HFFc6 (cell line): ENCODE measurements at places on chromosomes 13 and 19. TPM values are rescaled to one million over a fixed set of nuclear protein-coding genes. Genes with fewer than 3 reads are reported as not detected.

- H3K4me3 ChIP-seq, result no peak overlapping the region
- peaks cover 35% of the 10 kb centered on the region for H3K36me3 ChIP-seq
- DNase-seq, result peak; percentile 37
- H3K4me1 ChIP-seq, result no peaks in the 10 kb centered on the region
- H3K27me3 ChIP-seq, result no peaks in the 10 kb centered on the region; the same call in 1 of the 2 replicates
Measured at GRCh38 chr19:58317476-58318072, 9.2 kb upstream of the ZSCAN22 start.

- peaks cover 18% of the 10 kb centered on the region for H3K4me1 ChIP-seq
- no peaks in the 10 kb centered on the region for H3K36me3 ChIP-seq
- H3K4me3 ChIP-seq, result peak overlapping the region; percentile 86
- H3K27ac ChIP-seq, result peak overlapping the region; percentile 70; the same call in 1 of the 2 replicates
- DNase-seq, result no peak
Measured at GRCh38 chr13:113123226-113124201, 915 bp downstream of the F10 start.

- no peaks in the 10 kb centered on the region for H3K4me1 ChIP-seq
- no peaks in the 10 kb centered on the region; the same call in 1 of the 2 replicates for H3K27me3 ChIP-seq
- no peak overlapping the region for H3K4me3 ChIP-seq
- no peak for DNase-seq
Measured at GRCh38 chr13:94087100-94087499, 392.4 kb downstream of the DCT start.

- H3K4me3 ChIP-seq, result peak overlapping the region; percentile 52
- peaks cover 39% of the 10 kb centered on the region for H3K4me1 ChIP-seq
- no peaks in the 10 kb centered on the region; the same call in 1 of the 2 replicates for H3K27me3 ChIP-seq
- DNase-seq, result peak; percentile 70
Measured at GRCh38 chr13:49071341-49071937, 95.7 kb downstream of the FNDC3A start.

DNA sequence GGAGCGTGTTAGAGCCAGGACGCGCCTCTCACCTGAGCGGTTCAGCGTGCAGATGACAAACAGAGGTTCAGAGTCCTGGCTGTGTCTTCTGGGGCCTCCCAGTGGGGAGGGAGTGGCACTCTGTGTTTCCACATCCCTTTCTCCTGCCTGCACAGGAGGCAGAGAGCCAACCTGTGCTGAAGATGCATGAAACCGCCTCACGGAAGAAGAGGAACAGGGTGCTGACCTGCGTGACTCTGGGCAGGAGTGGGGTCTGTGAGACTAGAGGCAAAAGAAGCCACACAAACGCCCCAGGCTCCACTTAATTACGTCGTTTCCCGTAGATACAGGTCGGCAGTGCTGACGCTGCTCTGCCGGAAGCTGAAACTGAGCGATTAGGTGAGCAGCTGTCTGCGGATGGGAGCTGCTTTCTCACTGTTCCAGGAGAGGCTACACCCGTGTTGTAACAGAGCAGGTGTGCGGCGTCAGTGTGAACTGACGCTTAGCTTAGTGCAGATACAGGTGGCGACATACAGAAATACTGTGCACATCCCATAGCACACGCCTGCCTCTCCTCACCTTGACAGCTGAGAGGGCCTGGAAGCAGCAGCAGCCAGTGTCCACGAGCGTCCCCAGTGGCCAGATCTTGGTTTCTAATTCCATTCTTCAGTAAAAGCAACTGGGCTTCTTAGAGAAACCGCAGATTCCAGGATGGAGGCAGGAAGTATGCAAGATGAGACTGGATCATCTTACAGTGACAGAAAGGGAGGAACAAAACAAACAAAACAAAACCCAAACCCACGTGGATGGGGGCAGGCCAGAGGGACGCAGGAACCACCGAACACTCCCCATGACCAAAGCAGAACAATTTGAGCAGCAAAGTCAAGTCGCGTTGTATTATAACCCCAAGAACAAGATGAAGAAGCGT lies 37.7 kb upstream of the MCF2L start:
- H3K36me3 ChIP-seq, result no peaks in the 10 kb centered on the region; the same call in 1 of the 2 replicates
- no peak overlapping the region for H3K27ac ChIP-seq
- H3K4me3 ChIP-seq, result no peak overlapping the region
- DNase-seq, result no peak

- peaks cover 25% of the 10 kb centered on the region for H3K27me3 ChIP-seq
- no peak overlapping the region for H3K4me3 ChIP-seq
- no peak for DNase-seq
Measured at GRCh38 chr19:35484252-35485036, 5.8 kb downstream of the KRTDAP start.

GRCh38 chr19:16338470-16339360 lies 14.1 kb downstream of the KLF2 start:
- H3K4me1 ChIP-seq, result peaks cover 64% of the 10 kb centered on the region
- H3K27me3 ChIP-seq, result no peaks in the 10 kb centered on the region; the same call in 1 of the 2 replicates
- peak; percentile 93 for DNase-seq
- H3K36me3 ChIP-seq, result no peaks in the 10 kb centered on the region
- H3K4me3 ChIP-seq, result peak overlapping the region; percentile 78

DNA sequence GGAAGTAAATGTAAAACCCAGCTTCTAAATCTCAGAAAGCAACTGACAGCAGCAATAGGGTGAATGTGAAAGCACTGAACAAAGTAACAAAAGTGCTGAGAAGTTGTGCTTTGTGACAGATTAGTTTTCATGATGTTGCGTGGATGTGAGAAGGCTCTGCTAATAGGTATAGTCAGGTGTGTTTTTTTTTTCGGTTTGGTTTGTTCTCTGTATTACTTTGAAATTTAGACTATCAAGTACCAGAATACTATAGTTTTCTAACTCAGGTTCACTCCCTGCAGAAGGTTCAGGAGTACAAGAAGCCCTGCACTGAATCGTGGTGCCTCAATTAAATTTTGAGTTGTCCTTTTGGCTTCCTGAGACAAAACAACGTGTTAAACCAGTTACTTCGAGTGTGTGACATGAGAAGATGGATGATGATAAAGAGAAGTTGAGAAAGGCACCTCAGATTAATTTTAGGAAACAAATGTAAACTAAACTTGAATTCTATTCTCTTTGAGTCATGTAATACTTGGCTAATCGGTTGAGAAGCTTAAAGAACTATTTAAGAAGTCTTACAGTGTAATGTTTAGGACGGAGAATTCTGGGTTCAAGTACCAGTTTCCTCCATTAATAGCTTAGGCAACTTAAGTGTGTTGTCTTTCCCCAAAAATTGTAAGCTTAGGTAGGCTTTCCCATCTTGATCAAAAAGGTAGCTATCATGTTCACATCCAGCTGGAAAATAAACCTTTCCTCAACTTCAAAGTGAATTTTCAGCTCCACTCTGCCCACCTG lies 10.3 kb downstream of the MIR17HG start:
- H3K27ac ChIP-seq, result no peak overlapping the region
- no peak for DNase-seq
- peaks cover 28% of the 10 kb centered on the region for H3K36me3 ChIP-seq
- H3K27me3 ChIP-seq, result no peaks in the 10 kb centered on the region; the same call in 1 of the 2 replicates
- no peak overlapping the region for H3K4me3 ChIP-seq

GRCh38 chr19:32224371-32225244 lies 120.8 kb upstream of the ZNF507 start:
- DNase-seq, result peak; percentile 3
- peaks cover 4% of the 10 kb centered on the region for H3K27me3 ChIP-seq
- no peaks in the 10 kb centered on the region for H3K36me3 ChIP-seq
- peak overlapping the region; percentile 62 for H3K4me3 ChIP-seq
- H3K27ac ChIP-seq, result no peak overlapping the region

GRCh38 chr13:19810151-19810550 lies 27.4 kb upstream of the PSPC1 start:
- no peak overlapping the region for H3K27ac ChIP-seq
- peaks cover 12% of the 10 kb centered on the region; the same call in 1 of the 2 replicates for H3K4me1 ChIP-seq
- peaks cover 4% of the 10 kb centered on the region; the same call in 1 of the 2 replicates for H3K36me3 ChIP-seq
- no peaks in the 10 kb centered on the region; the same call in 1 of the 2 replicates for H3K27me3 ChIP-seq
- no peak for DNase-seq

- no peak for DNase-seq
- H3K4me1 ChIP-seq, result no peaks in the 10 kb centered on the region
- no peaks in the 10 kb centered on the region; the same call in 1 of the 2 replicates for H3K27me3 ChIP-seq
- no peak overlapping the region for H3K27ac ChIP-seq
- peaks cover 14% of the 10 kb centered on the region for H3K36me3 ChIP-seq
- no peak overlapping the region for H3K4me3 ChIP-seq
Measured at GRCh38 chr19:38201731-38202130, 22.3 kb downstream of the DPF1 start.

DNA sequence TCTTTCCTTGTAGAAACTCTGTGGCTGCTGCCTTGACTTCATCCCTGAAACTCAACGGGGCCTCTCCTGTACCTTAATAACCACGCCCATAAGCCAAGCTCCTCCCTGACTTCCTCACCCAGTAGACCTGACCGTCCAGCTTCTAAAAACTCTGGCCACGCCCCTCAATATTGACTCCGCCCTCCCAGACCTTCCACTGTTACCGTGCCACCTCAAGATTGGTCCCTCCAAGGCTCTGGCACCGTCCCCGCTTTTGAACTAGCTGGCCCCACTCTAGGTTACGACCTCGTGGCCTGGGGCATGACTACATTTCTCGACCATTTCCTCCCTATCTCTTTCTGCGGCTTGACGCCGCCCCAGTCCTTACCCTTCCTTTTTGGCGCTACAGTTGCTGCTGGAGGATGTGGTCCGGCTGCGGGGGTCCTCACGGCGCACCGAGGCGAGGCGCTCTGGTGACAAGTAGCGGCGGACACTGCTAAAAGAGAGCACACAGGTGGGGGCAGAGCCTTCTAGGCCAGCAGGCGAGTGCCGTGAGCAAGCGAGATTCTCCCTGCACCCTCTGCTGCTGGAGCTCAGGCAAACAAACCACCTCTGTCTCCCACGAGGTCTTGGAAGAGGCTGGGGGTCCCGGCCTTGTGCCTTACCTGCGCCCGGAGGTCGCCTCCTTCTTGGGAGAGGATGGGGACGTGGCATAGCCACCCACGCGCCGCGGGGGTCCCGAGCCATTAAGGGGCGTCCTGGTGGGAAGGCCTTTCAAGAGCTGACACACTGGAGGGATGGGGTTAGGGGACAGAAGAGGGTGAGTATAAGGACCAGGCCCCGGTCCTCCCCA lies 2.3 kb upstream of the EML2 start:
- peaks cover 18% of the 10 kb centered on the region for H3K36me3 ChIP-seq
- H3K4me3 ChIP-seq, result peak overlapping the region; percentile 88
- peak overlapping the region; percentile 96 for H3K27ac ChIP-seq
- H3K27me3 ChIP-seq, result peaks cover 2% of the 10 kb centered on the region
- peak; percentile 83 for DNase-seq

DNA sequence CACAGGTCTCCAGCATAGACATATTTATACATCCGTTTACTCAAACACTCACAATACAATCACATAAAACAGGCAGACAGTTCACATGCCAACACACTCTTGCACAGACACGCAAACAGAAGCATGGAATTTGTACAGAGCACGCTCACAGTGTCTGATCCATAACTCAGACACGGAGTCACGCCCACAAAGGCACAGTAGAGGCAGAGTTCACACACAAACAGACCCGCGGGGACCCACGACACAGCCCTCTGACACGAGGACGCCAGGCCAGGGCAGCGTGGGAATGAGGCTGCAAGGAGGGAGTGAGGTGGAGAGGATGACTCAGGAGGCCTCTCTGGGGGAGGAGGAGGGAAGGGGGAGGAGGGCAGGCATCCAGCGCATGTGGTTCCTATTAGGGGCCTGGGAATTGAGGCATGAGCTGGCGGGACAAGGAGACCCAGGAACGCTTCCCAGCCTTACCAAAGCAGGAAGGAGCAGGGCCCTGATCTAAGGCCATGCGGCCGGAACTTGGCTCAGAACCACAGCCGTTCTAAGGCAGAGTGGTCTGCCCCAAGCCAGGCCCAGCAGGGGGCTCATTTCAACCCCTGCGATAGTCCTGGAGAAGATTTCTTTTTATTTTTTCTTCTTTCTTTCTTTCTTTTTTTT lies 9.1 kb upstream of the OLFM2 start:
- H3K27ac ChIP-seq, result peak overlapping the region; percentile 98
- H3K27me3 ChIP-seq, result peaks cover 7% of the 10 kb centered on the region
- peak overlapping the region; percentile 68 for H3K4me3 ChIP-seq
- DNase-seq, result peak; percentile 97

GRCh38 chr19:12937093-12937926 lies 1.1 kb upstream of the CALR start:
- peaks cover 36% of the 10 kb centered on the region for H3K4me1 ChIP-seq
- H3K27ac ChIP-seq, result peak overlapping the region; percentile 92
- peaks cover 39% of the 10 kb centered on the region for H3K36me3 ChIP-seq
- no peak for DNase-seq

DNA sequence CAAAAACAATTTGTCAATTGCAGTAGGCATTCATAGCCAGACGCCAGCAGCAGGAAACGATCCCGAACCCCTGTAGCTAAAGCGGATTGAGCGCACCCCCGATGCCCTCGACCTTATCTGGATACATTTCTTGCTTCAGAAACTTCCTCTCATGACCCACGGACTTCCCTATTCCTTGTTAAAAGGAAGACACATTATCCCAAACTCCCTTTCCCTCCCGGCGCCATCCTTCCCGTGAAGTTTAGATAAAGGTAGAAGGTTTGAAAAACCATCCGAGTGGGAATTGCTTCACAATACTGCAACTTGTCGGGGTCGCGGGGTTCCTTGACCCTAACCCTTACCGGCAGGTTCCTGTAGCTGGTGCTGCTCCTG lies 977 bp downstream of the PCDH20 start:
- H3K27me3 ChIP-seq, result peaks cover 5% of the 10 kb centered on the region
- no peaks in the 10 kb centered on the region for H3K36me3 ChIP-seq
- H3K4me3 ChIP-seq, result no peak overlapping the region
- no peaks in the 10 kb centered on the region for H3K4me1 ChIP-seq
- H3K27ac ChIP-seq, result no peak overlapping the region
- DNase-seq, result no peak

GRCh38 chr13:100855151-100855550 lies 180.6 kb upstream of the TMTC4 start:
- DNase-seq, result no peak
- H3K36me3 ChIP-seq, result no peaks in the 10 kb centered on the region
- no peak overlapping the region for H3K27ac ChIP-seq
- H3K27me3 ChIP-seq, result peaks cover 11% of the 10 kb centered on the region
- no peaks in the 10 kb centered on the region for H3K4me1 ChIP-seq

Gene DZIP1
- total RNA-seq, result 38.2 to 43.8 TPM (median 42.1 TPM) in 3 replicates

Gene KL
- not detected in 3 replicates for total RNA-seq

Gene SIGLEC12
- not detected in 3 replicates for total RNA-seq

Gene FOSB
- 31.9 to 62.6 TPM (median 38.7 TPM) in 3 replicates for total RNA-seq

Gene BSPH1
- not detected in 3 replicates for total RNA-seq

Gene RAB20
- 0.40 and 0.55 TPM in 2 replicates for total RNA-seq

Gene ZSCAN4
- not detected in 2 replicates for total RNA-seq

Gene ZIC2
- total RNA-seq, result 0.10 to 0.79 TPM in 2 of 3 replicates, not detected in the other

Gene ZNF709
- 0.72 to 1.5 TPM (median 1.1 TPM) in 3 replicates for total RNA-seq

Gene ATG4D
- total RNA-seq, result 20.5 to 21.8 TPM (median 20.5 TPM) in 3 replicates

Gene FCGBP
- 0.28 and 0.60 TPM in 2 replicates for total RNA-seq

Gene CBY2
- total RNA-seq, result not detected in 3 replicates

Gene HSH2D
- not detected in 3 replicates for total RNA-seq
